ENCODE measurements at places on chromosomes 6 and 20.

- no peak for DNase-seq
Observed at GRCh38 chr20:41361757-41362747, 4.6 kb downstream of the EMILIN3 start.

DNA sequence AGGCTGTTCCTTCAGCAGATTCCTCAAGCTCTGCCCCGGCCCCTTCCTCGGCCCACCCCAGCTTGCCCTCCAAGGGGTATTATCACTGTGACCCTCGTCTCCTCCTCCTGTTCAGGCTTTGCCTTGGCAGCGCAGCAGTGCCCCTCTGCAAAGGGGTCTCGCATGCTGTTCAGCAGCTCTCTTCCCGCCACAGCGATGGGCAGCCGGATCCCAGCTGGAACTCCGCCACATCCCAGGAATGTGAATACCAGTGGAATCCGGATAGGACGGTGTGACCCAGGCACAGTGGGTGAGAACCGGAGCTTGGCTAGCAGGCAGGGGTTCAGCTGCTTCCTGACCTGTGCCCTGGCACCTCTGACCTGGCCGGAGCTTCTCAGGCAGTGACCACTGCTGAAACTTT lies 52.9 kb downstream of the RNASET2 start:
- no peak for DNase-seq

DNA sequence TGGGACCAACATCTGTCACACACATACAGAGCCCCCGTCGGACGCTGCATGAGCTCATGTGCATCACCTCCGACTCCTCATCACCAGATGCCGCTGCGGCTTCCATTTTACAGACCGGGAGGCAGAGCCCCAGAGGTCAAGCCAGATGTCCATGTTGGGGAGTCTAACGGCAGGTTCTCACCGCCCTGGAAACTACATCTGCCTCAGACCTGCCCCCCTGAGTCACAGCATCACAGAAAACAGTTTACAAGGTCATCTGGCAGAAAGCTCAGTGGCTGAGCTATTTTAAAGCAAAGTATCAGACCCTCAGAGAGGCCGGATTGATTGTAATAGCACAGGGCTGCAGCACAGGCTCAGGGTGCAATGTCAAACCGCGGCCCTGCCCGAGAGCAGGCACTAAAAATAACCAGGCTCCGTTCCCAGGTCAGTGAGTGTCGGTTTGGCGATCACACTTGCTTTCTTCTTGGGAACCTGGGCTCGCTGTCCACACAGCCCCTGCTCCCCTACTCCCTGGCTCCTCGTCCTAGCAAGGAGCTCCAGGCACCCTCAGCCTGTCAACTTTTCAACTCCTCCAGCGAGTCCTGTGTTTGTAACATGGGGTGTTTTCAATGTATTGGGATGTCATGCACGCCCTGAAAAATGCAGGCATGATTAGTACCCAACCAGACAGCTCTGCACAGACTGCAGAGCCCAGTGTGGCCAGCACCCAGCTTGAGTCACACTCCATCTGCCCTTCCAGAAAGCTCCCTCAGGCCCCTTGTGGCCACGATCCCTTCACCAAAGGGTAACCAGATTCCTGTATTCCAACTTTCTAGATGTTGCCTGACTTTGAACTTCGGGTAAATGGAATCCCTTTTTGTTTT lies 264.5 kb downstream of the CDH4 start:
- no peak for DNase-seq

GRCh38 chr20:2338411-2339066 lies 42.2 kb upstream of the TGM6 start:
- no peak for DNase-seq

GRCh38 chr6:110315869-110316398 lies 42.2 kb downstream of the METTL24 start:
- DNase-seq, result no peak

DNA sequence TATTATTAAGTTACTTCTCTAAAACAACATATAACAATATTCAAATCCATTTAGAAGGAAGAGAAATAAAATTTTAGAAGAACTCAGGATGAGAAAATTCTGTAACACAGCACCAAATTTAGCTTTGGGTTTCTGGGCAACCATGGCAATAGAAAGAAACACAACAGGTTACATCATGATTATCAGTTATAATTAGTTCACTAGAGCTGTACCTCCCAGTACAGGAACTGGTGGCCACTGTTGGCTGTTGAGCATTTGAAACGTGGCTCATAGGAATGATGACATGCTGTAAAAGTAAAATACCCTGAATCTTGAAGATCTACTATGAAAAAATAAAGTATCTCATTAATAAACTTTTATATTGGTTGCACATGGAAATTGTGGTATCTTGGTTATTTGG lies 23.7 kb upstream of the MAP3K4 start:
- no peak for DNase-seq

- DNase-seq, result no peak
Observed at GRCh38 chr6:39865011-39865888, 69.0 kb downstream of the MOCS1 start.

DNA sequence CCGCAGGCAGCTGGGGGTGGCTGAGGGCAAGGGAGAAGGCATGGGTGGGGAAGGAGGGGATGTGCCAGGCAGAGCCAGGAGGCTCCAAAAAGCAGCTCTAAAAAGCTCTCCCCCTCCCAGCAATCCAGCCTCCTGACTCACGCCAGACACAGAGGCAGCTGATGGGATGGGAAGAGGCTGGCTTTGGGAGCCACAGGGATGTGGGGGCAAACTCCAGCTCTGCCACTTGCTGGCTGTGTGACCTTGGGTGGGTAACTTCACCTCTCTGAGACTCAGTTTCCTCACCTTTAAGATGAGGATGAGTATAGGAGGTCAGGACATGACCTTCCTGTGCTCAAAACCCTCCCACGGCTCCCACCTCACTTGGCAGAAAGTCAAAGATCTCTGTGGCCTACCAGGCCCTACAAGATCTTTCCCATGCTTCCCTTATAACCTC lies 148.9 kb downstream of the CEBPB start:
- DNase-seq, result no peak

GRCh38 chr6:52337633-52338290 lies 24.2 kb upstream of the PAQR8 start:
- no peak for DNase-seq

DNA sequence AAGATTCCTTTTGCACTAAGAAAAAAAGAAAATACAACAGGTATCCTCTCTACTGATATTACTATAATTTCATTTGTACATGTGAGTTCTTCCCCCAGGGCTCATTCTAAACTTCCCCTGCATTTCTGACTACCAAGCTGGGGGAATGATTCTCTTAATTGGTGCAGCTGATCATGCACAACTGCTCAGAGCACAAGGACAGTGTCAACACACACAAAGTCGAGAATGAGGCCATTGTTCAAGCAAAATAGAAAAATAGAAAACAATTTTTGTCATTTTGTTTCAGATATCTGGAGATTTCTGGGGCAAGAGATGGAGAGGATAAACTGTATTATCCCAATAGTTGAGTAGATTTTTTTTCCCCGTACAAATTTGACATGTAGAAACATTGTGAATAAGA lies 236.3 kb downstream of the HAO1 start:
- no peak for DNase-seq

DNA sequence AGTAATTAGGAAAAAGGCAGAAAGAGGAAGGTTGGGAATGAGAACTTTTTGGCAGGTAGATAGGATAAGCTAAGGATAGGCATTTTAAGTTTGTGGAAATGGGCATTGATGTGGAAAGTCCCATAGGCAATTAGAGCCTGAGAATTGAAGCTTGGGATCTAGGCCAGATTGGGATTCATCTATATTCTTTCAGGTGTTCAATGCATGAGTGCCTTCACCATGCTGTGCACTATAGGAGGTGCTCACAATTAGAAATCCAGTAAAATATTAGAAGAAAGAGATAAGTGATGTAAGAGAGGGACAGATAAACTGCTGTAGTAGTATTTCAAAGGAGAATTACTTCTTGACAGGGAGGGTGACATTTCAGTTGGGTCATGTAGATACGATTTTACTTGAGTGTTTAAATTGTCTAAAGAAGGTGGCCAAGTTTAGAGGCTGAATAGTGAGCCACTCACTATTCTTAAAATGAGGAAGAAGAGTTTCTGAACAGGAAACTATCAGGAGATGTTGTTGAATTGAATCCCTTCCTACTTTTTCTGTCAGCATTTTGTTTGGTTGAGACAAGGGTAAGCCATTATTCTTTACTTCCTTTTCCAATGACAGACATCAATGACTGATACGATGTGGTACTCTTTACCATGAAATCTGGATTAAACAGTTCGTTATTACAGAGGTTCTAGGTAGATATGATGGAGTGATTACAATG lies 31.0 kb upstream of the CTAGE9 start:
- no peak for DNase-seq

Measured in GM04503 (cell line).